Adrenal gland (tissue), 19 donors: ENCODE measurements at places on chromosomes 16 and 17. TPM values are rescaled to one million over a fixed set of nuclear protein-coding genes. Genes with fewer than 3 reads are reported as not detected.

MPDU1 gene
- 81.6 TPM for polyA plus RNA-seq

RAD51C gene
- 29.7 TPM for polyA plus RNA-seq

KRTAP16-1 gene
- polyA plus RNA-seq: not detected

CD300H gene
- not detected for polyA plus RNA-seq

SPOP gene
- polyA plus RNA-seq: 47.8 TPM

XPO6 gene
- polyA plus RNA-seq: 109 TPM

SKAP1 gene
- polyA plus RNA-seq: 28.1 TPM

CMTM2 gene
- not detected for polyA plus RNA-seq
